Urinary bladder (tissue), 4 donors: ENCODE measurements at places on chromosomes 5 and 9. TPM values are rescaled to one million over a fixed set of nuclear protein-coding genes. Genes with fewer than 3 reads are reported as not detected.

Gene SPINK7
- total RNA-seq = not detected

Gene GPR150
- not detected for total RNA-seq

Gene ELL2
- 30.2 TPM for total RNA-seq

Gene KCNV2
- total RNA-seq = not detected

Gene LOX
- total RNA-seq = 158 TPM

Gene KIF27
- 18.9 TPM for total RNA-seq

Gene DMRTA1
- total RNA-seq = 1.4 TPM

Gene SV2C
- 2.1 TPM for total RNA-seq

Gene IRX4
- total RNA-seq = not detected

Gene FNIP1
- 71.7 TPM for total RNA-seq

DNA sequence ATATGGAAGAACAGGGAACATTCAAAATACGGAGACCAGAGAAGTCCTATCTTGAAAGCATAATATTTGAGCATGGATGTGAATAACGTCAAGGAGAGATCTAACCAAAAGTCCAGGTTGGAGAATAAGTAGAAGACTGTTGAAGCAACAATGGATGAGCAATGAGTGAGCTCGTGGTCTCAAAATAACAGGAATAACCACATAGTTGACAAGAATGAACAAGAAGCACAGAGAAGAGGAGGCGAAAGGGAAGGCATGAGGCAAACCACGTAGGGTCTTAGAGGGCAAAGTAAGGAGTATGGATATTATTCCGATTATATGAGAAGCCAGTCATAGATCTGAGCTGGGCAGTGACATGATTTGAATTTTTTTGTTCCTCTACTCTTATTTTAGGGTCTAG lies 710.2 kb downstream of the BRINP1 start:
- no peak for DNase-seq

DNA sequence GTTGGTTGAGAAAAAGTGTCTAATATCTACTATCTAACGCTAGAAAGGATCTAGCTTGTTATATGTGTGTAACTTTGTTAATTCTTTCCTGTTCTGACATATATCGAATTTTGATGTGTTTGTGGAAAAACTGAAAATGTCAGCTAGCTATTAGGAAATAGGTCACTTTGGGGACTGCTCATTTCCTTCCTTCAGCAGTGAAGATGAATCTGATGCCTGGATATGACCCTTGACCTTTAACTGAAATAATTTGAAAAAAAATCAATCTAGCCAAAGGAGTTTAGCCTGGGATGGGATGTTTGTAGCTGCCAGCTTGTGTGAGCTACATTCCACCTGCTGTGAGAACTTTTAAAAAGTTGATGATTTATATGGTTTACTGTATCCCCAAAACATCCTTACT lies 66.8 kb downstream of the CD180 start:
- no peak for DNase-seq

- DNase-seq = no peak
These were observed 79.7 kb downstream of the MED27 start for GRCh38 chr9:131999692-132000551.

DNA sequence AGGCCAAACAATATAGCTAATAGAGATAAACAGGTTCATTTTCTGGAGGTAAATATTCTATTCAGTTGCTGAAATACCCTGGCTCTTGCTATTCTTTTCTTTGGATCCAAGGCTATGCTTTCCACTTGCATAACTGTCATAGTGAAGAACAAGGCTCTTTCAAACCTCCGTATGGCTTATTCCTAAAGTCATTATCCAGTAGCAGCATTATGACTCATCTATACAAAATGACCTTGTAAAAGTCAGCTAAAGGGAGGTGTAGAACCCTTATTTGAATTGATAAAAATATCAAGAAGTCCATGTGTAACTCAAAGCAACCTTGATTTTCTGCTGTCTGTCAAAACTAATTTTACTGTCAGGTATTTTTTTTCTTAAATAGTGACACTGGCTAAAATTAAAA lies 447.8 kb downstream of the PLK2 start:
- DNase-seq = no peak

DNA sequence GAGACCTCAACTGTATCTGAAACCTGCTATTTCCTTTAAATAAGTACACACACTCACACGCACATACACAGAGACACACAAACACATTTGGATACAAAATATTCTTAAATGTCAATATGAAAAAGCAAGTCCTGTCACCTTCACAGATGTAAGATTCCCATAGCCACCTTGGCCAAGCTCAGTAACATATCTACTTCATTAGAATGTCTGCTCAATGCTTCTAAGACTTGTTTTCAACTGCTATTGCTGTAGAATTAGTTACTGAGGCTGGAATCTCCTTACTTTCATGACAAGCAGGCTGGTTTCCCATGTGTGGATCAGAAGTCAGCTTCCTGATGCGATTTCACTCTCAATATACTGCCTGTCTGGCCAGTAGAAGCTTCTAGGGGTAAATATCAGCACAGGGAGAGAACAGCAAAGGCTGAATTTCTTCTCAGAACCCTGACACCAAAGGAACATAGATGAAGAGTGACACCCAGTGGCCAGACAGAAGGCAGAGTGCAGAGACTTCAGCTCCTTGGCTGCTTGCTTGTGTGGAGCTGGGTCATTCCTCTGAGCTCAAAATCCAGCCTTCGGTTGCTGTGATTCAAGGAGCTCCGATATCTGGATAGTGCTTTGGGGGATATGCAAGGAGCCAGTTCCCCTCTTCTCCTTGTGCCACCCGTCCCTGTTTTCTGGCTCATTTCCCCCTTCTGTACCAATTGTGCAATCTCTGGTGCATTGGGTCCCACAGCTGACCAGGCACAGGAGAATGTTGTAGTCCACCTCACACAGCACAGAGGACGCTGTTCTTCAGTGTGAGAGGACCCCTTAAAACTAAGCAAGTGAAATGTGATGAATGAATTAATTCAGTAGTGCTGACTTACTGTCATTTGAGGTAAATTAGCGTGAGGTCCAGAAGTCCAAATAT lies 26.6 kb upstream of the ABLIM3 start:
- DNase-seq = peak; percentile 62

GRCh38 chr9:93058355-93059010 lies at the start of gene SUSD3:
Gene SUSD3 (plus strand): TSS chr9:93058701. CDS start chr9:93058743, 42 bp downstream.
- no peak for DNase-seq

DNA sequence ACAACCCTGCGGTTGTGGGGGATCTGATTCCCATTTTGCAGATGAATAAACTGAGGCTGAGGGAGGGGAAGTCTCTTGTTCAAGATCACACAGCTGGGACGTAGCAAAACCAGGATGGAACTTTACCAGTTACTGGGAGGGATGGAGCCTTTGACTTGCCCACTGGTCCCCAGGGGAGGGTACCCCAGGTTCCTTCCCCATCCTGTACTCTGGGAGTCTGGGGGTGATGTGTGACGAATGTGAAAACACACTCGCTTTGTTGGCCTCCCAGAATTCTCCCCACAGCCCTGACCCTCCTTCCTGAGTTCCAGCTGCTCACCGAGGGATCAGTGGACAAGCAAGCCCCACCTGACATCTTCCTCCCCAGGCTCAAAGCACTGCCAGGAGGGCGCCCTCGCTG lies 135.1 kb downstream of the NSG2 start:
- DNase-seq = no peak

DNA sequence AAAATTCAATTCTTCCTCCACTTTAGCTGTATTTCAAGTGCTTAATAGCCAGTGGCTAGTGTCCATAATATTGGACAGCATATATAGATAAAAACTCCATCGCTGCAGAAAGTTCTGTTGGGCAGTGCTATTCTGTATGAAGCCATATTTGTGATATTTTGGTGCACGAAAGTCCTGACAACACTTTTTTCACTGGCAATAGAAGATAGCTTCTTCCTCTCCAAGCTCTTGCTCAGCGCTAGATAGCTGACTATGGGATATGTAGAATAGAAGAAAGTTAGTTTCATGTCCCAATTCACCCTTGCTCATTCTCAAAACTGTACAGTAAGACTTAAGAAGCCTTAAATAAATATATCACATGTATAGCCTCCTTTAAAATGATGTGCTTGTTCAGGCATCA lies 269.9 kb downstream of the TLR4 start:
- no peak for DNase-seq

- DNase-seq = no peak
These were observed 27.7 kb upstream of the SSBP2 start for GRCh38 chr5:81778642-81779041.

DNA sequence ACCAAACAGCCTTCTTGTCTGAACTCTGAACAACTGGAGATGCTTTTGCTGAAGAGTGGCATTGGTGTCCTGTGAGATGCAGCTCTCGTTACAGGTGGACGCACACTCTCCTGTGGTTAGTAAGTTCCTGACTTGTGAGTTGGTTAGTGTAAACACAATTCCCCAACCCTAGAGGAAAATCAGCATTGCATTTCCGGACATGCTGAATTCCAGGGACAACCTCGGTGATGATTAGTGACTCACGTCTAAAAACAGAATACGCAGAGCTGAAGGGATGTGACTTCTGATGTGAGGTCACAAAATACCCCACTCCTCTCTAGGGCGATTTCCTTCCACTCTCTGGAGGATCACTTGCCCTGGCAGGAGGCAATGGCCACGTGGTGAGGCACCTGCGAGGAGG lies 5.0 kb downstream of the OR2V2 start:
- no peak for DNase-seq

DNA sequence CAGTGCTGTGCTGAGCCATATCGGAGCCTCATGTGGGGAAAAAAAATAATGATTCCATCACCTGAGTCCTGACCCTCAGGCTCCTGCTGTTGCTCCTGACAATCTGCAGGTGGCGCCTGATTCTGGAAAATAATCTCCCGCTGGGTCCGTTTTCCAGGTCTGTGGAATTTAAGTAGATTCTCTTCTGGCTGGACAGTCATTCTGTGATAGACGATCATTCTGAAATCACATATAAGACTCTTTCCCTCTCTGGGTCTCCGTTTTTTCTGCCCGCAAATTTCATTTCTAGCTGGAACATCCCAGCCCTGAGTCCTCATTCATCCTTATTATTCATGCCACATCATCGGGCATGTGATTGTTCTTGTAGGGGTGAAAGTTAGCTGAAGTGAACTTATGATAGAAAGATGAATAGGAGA lies 22.1 kb upstream of the STXBP1 start:
- DNase-seq = no peak

DNA sequence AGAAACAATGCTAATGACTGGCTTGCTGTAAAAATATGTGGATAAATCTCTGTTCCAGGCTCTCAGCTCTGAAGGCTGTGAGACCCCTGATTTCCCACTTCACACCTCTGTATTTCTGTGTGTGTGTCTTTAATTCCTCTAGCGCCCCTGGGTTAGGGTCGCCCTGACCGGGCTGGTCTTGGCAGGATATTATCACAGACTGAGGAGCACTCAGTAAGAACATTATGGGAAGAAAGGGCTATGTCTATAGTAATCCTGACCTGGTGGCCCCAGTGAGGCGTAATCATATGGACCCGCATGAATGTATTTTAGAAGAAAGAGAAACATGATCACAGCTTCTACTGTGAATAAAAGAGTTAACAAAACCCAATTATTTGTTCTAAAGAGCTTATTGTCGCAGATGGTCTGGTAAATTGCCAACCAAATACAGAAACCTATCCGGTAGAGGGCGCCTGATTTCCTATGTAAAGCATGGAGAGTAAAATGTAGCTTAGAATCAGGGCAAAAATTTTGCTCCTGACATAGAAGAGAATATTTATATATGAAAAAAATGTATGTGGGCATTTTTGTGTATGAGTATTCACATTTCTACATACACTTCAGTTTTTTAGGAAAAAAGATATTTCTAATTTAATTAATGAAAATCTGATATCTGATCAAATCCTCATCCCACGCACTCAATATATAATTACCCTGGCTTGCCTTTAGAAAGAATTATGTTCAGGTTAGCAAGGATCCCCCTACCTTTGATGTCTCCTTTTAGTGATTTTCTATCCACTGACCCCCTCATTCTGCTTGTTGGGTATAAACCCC lies 5.8 kb upstream of the IFNA1 start:
- peak; percentile 4 for DNase-seq

- DNase-seq = no peak
These were observed 108.4 kb downstream of the MED10 start for GRCh38 chr5:6269925-6270324.

DNA sequence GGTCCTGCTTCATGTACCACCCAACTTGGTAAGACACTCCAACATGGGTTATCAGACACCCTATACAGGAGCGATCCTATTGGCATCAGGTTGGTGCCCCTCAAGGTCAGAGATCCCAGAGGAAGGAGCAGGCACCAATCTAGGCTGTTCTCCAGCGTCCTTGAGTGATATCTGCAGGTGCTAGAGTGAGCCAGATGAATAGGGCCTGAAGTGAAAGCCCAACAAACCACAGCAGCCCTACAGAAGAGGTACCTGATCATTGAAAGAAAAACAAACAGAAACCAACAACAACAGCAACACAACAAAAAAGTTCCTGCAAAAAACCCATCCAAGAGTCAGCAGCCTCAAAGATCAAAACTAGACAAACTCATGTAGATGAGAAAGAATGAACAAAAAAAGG lies 584.8 kb downstream of the HINT1 start:
- no peak for DNase-seq

- no peak for DNase-seq
These were observed 169.7 kb downstream of the MPDZ start for GRCh38 chr9:13109781-13110180.

- no peak for DNase-seq
These were observed 24.8 kb downstream of the CDC37L1 start for GRCh38 chr9:4704129-4704528.

DNA sequence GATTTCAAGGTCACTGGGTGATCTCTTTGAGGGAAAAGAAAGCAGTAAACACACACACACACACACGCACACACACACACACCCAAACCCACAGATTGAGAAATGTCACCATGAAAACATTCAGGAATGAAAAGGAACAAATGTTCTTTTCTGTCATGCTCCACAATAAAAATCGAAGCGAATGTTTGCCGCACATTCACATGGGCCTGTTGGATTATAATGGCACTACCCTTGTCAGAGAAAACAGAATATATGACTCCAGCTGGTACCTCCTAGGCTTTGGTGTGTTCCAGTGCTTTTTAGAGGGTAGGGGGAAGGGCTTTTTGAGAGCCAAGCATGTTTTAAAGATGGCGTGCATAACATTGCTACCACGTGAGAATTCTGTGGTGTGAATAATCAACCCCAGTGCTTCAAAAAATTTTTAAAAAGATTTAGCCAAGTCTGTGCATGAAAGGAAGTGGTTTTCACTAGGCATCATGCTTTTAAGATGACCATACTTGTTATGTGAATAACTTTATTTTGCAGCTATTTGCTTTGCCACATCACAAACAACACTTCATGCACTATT lies 120.8 kb upstream of the ZNF608 start:
- DNase-seq = no peak

GRCh38 chr9:85541876-85542275 lies 199.9 kb downstream of the AGTPBP1 start:
- no peak for DNase-seq

- DNase-seq = no peak
These were observed 72.9 kb downstream of the RFK start for GRCh38 chr9:76321195-76321828.

DNA sequence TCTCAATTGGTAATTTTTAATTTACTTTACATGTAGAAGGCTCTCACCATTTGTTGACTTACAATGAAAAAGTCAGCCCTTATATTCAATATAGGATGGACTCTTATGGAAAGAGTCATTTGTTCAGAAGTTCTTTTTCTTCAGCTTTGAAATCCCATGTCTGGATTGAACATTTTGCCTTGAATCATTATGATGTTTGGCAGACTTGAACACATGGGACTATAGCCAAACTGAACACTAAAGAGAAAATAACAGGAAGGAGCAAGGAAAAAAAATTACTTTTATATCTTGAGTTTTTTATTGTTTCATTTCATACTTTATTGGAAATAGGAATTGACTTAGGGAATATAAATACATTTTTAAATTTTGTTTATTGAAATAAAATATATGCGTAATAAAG lies 1503.0 kb downstream of the EFNA5 start:
- no peak for DNase-seq

- no peak for DNase-seq
These were observed 423.9 kb downstream of the DMRT2 start for GRCh38 chr9:1473956-1474634.
